Glomerular endothelial cell (primary cell): ENCODE measurements at places on chromosomes 12 and 14.
A peak's percentile ranks its signal among the peaks of the same experiment; 100 is the strongest.

GRCh38 chr14:69626132-69626500 is 14.7 kb downstream of the SUSD6 start:
- DNase-seq: no peak

DNA sequence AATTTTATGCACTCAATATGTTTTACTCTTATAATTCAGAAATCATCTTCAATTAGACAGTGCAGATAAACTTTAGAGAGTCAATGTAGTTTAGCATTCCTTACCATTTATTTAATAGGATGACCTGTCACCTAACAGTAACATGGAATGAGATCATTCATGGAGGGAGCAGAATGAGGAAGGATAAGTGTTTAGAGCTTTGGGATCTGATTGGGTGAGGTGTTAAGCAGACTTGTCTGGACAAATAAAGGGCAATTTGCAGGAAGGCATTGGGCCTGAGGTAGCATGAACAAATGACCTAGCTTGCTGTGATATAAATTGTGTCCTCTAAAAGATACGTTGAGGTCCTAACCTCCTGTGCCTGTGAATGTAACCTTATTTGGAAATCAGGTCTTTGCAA is 187.4 kb downstream of the C12orf42 start:
- DNase-seq: no peak

DNA sequence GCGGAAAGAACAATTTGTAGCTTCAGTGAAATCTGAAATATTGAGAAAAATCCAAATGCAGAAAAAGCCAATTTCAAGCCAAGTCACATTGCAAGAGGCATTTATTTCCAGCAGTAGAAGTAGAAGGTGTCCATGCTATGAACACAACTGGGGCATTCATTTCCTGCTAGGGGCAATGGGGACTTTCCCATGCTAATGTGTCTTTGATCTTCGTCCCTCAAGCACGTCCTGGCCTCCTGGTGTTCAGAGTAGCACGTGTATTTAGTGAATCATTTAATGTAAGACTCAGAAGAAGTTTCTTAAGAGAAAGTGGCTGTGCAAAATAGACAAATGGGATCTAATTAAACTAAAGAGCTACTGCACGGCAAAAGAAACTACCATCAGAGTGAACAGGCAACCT is 267.9 kb downstream of the TMEM132C start:
- DNase-seq: no peak

- no peak for DNase-seq
These were observed 254.6 kb downstream of the SOX5 start for GRCh38 chr12:23694920-23695319.

DNA sequence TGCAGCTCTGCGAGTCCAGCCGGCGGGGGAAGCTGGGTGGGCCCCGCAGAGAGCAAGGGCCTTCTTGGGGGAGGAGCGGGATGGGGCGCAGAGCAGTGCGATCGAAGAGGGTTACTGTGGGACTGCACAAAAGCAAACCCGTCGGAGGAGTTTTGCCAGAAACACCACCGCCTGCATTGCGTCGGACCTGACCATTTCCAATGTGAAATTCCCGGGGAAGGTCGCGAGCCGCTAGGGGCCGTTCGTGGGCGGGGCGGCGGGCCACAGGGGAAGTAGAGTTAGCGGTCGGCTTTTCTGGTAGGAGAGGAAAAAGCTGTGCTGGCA is 333 bp upstream of the KCNA1 start:
- DNase-seq: no peak

DNA sequence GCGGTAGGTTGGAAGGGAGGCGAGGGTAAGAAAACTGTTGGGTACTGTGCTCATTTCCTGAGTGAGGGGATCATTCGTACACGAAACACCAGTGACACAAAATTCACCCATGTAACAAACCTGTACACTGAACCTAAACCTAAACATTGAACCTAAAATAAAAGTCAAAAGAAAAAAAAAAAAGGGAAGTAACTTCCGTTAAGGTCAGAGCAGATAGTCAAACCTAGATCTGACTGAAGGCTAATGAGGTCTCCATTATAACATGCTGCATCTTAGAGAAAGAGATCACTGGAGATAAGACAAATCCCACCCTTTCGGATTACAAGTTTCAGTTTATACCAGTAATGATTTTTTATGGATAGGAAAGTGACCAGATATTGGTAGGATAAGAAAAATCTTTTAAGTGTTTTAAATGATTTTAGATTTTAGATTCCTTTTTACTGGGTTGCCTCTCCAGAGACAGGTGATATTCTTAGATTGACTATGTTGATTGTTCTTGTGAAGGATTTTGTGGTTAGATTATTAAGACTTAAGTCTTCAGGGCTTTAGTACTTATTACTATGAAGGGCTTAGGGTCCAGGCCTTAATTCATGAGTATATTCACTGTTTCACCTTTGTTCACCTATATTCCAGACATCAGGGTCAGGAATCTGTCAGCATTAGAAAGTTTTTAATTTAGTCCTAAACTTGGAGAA is 11.2 kb upstream of the NCKAP1L start:
- DNase-seq: no peak

- DNase-seq: no peak
These were observed 29.7 kb downstream of the CCDC85C start for GRCh38 chr14:99574099-99574880.

DNA sequence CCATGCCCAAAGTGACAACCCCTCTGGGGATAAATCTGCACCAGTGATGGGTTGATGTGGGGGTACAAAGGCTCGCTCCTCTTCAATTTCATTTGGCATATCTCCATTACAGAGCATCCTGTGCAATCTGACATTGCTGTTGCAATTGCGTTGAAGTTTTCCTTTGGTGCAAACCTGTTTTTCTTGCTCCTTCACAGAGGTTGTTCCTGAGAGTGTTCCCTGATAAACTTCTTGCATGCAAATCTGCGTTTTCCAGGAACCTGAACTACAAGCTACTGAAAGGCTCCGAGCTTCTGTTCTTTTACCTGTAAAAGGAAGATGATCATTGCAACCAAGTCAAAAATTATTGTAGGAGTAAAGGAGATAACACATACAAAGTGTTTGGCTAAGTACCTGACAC is 26.1 kb downstream of the SERPINA11 start:
- DNase-seq: no peak

- DNase-seq: no peak
These were observed 51.5 kb downstream of the HCAR2 start for GRCh38 chr12:122651520-122652224.

DNA sequence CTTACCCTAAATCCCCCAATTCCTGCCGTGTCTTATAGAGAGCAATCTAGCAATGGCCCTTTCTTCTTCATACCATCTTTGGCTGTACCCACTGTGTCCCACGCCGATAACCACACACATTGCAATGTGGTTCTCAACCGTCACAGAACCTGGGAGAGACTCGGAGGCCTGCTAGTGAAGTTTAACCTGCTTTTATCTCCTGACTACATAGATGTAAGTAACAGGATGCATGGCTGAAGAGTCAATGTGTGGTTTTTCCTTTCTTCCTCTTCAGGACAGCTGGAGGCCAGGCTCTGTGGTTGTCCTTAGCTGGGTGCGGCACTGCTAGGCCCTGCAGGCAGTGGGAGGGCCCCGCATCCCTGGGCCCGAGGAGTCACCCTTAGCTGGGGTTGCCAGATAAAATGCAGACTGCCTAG is 51.3 kb downstream of the ZNF664 start:
- no peak for DNase-seq

DNA sequence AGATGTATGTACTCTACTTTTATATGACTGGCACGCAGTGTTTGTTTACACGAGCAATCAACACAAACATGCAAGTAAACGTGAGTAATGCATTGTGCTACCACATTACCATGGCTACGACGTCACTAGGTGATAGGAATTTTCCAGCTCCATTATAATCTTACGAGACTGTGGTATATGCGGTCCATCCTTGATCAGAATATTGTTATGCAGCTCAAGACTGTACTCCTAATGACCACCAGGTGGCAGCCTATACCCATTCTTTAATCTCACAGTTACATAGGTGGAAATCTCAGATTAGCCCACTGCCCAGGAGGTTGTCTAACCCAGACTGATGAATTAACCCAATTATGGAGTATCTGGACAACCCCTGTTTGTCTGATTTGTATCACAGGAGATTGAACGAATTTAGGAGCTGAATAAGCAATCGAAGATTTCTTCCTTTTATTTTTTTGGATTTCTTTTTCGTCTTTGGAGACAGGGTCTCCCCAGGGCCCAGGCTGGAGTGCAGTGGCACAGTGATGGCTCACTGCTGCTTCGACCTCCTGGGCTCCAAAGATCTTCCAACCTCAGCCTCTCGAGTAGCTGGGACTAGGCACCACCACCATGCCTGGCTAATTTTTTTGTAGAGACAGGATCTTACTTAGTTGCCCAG is 8.7 kb upstream of the TESPA1 start:
- DNase-seq: peak; percentile 42

DNA sequence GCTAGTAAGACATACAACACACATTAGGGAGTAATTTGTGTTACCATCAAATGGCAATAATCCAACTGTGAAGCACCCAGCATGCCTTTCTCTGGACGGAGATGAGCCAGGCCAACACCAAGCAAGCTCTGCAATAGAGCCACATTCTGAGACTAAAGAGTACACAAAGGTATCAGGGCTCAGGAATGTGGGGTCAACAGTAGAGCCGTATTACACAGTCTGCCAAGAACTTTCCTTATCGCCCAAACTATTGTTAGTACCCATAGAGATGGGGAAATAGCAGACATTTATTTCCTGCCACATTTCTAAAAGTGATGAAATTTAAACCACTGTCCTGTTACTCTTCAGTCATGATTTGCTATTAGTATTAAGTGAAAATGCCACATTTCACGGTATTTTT is 113.7 kb downstream of the BMP4 start:
- peak; percentile 72 for DNase-seq

DNA sequence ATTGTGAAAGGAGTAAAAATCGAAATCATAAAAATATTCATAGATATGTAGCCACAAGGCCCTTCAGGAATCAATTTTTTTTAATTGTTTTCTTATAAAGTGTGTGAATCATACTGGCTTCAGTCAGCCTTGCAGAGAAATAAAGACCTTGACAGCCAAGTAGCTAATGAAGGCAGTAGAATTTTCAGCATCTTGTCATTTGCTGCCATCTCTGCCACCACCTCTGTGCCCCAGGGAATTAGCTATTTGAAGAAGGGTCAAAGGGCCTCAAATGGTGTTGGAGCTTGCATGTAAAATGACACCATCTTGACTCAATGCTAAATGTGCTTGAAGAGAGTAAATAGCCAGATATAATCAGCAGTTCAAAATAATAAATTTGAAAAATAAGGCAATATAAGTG is 359.4 kb upstream of the DCN start:
- DNase-seq: no peak

DNA sequence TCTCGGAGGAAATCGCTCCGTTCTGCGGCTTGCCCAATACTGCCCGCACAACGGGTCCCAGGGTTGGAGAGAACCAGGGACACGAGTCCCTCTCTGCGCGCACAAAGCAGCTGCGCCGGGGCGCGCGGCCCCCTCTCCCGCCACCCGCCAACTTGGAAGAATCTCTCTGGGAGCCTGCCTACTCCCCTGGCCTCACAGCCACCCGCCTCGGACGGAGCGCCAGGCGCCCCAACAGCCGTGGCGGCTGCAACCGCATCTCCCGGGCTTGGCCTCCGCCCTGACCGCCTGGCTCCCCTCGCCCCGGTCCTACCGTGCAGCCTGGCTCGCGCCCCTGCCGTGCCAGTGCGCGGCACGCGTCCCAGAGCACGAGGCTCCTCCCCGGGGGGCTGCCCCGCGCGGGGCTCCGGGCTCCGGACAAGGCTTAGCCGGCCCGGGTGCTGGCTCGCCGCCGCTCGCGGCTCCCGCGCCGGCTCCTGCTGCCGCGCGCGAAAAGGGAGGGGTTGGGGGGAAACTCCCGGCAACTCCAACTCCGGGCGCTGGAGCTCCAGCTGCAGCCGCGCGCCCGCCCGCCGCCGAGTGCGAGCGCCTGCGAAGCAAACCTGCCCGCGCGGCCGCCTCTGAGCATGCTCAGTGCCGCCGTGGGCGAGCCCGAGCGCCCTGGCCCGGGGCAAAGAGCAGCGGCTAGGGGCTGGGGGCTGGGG is at the start of gene STXBP6:
STXBP6 (minus strand) TSS at position 580 of the 701 bp plus-strand sequence. CDS start 75,329 bp downstream, outside the sequence.
- DNase-seq: no peak

GRCh38 chr14:101561145-101561896 is at the start of gene DIO3:
Gene DIO3 (plus strand): TSS chr14:101561495.
- no peak for DNase-seq

DNA sequence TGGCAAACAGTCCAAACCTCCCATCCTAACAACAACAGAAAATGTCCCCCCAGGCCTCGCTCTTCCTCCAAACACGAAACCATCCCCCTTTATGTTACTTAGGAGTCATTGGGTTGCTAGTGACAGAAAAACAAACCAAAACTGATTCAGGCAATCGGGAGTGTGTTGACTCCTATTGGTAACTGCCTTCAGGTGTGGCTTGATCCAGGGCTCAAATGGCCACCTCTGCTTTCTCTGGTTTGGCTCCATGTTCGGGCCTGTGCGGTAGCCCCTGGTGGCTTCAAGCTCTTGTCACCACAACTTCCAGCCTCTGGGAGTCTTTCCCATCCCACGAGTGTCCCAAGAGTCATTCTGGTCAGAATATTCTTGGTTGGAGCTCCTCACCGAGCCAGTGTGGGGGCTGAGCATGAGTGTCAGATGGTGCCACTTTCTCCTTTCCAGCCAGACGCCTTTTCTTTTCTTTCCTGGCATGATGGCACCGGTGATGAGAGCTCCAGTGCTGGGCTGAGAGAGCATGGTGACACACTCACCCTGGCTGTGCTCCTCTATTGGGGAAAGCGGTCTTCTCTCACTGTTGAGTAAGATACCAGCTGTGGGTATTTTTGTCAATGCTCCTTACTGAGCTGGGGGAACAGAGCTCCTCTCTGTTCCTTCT is 38.6 kb downstream of the NOC4L start:
- no peak for DNase-seq

DNA sequence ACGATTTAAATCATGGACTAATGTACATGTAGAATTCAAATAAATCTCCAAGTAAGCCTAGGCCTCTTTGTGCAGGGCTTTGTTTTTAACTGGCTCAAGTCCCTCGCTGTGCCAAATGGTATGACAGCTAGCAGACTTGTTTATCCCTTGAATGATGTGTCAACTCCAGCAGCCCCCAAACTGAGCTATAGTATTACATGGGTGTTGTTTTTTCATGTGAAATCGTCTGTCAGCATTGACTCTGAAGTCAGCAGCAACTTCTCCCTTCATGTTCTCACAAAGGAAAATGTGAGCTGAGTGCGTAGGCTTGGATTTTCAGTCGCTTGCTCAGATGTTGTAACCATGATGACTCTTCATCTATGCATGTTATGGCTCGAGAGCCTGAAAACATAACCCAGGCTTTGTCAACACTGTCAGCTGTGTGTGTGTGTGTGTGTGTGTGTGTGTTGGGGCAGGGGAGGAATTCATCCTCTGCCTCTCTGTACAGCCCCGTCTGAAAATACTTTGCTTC is 73.3 kb downstream of the PTHLH start:
- DNase-seq: no peak

DNA sequence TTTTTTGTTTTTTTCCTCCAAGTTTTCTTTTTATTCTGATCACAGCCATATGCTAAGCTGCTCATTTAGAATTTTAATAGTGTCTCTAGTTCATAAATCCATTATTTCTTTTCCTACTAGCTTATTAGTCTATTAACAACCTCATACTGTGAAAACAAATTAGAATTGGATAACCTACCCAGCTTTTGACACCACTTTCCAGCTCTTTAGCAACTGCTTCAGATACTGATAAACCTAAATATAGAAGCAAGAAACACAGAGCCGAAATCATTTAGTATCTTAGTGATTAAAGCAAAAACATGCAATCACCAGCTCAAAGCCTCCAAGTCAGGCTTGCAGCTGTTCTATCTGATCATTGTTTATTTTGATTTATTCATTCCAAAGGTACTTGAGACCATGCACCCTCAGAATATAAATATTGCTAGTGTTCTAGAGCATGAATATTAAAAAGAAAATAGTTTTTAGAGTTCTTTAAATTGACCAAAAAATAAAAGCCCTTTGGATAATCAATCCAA is 121.5 kb downstream of the STXBP6 start:
- DNase-seq: no peak

- no peak for DNase-seq
These were observed 13.2 kb downstream of the TM7SF3 start for GRCh38 chr12:27000961-27001360.
